NCI-H2081 treated with DMSO at 0.1 percent for 48 hours (cell line): ENCODE measurements at places on chromosomes 13 and 19.

DNA sequence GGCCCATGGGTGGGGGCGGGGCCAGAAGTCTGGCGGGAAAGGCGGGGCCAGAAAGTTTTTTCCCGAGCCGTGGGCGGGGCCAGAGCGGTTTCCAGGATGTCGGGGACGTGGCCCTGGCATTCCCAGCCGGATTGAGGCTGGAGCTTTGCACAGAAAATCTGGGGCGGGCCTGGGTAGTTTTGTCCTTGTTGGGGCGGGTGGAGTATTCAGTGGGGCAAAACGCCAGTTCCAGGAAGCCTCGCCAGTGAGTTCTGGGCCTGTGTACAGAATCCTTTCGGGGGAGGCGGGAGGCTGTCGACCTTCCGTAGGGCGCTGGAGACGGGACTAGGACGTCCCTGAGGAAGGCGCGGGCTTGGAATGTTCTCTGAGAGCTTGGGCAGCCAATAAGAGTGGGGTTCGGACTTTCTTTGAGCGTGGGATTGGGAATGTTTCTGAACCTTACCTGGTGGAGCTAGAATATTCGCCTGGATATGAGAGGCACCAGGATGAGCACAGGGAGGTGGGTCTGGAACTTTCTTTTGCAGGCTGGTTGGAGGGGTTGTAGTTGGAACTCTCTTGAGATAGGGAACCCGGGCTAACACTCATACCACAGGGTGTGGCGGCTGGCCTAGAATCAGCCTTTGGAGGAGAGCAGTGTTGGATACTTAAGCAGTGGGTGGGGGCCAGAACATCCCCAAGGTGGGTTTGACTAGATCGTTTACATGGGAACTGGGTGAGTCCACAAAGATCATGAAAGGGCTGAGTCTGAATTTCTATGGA lies 1.3 kb downstream of the CCDC9 start:
- DNase-seq: no peak

DNA sequence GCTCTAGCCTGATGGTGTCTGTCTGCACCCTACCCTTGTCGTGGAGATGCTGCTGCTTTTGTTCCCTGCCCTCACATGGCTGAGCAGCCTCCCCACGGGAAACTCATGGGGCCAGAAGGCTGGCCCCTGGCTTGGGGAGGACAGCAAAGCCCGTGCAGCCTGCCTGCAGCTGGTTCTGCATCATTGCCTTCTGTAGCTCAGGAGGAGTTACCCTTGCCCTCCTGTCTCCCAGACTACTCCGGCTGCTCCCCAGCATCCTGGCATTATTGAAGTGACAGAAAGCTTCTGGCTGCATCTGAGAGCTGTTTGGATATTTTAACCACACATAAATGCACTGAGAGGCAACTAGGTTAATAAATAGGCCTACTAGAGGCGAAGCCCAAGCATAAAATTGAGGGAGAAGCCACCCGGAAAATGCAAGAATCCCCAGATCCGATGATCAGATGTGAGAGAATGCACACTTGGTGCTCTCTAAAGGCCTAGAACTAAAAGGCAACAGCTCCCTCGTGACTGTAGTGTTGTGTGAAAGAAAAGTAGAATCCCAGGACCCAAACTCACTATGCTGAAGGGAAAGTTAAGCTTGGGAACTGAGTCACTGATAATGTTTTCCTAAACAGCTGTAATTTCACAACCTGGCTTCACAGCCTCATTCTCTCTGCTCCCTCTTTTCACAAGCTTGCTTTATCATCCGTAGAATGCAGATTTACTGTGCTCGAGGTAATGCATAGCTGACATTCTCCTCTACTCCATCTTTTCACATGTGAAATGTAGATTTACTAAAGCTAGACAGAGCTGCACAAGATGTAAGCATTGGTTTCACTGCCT lies 110.8 kb downstream of the TNFRSF19 start:
- no peak for DNase-seq

GRCh38 chr19:3556978-3557460 lies 367 bp downstream of the MFSD12 start:
- no peak for DNase-seq

DNA sequence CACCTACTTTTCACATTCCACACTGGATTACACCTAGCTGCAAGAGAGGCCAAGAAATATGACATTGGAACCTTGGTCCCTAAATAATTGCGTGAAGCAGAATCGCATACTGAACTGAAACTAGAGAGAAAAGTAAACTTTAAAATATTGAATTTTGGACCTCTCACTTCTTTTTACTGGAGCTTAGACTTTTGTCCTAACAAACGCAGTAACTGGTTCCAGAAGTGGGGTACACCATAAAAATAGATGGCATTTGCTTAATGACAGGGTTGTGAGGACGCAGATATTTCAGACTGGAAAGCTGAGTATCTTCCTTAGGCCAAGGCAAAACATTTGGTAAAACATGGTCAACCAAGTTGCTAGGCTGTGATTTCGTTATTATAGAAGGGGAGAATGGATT lies 19.2 kb upstream of the TPM4 start:
- DNase-seq: no peak

GRCh38 chr13:44352671-44353070 lies 21.0 kb upstream of the SERP2 start:
- no peak for DNase-seq

GRCh38 chr19:4393947-4394590 lies 6.3 kb downstream of the SH3GL1 start:
- DNase-seq: no peak

DNA sequence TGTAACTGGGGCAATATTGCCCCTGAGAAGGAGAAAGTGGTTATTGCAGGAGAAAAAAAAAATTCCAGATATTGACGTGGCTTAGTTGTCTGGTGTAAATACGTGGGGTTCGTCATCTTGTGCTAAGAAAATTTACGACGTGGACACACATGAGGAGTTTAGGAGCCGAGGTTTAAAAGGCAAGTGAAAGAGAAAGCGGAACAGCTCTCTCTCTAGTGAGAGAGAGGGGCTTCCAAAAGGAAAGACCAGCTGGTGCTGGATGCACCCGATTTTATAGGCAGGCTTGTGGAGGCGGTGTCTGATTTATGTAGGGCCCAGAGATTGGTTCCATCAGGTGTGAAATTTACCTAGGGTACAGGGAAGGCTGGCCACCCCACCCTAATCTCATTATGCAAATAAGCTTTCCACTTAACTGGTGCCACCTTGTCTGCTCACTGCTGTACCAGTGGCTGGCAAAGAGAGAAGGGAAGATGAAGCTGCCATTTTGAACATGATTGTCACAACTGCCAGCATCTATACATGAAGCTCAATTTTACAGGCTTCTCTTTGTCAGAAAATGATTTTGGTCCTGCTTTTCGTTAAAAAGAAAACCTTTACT lies 845.1 kb downstream of the DACH1 start:
- DNase-seq: no peak

GRCh38 chr19:40592170-40592569 lies 9.0 kb upstream of the LTBP4 start:
- DNase-seq: peak; percentile 35

DNA sequence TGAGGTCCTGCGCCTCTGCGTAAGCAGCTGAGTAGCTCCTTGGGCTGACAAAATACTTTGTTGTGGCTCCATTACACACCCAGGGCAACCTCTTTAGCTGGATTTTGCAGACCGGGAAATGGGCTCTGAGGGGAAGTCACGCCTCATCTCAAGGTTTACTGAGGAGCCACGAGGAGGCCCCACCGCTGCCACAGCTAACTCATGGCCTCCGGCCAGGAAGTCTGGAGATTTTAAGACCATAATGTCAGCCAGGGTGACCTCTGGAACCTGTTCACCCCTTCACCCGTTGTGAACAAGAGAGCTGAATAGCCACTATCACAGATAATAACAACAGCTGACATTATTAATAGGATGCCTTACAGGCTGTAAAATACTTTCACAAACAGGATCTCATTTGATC lies 351.3 kb upstream of the TMTC4 start:
- no peak for DNase-seq

DNA sequence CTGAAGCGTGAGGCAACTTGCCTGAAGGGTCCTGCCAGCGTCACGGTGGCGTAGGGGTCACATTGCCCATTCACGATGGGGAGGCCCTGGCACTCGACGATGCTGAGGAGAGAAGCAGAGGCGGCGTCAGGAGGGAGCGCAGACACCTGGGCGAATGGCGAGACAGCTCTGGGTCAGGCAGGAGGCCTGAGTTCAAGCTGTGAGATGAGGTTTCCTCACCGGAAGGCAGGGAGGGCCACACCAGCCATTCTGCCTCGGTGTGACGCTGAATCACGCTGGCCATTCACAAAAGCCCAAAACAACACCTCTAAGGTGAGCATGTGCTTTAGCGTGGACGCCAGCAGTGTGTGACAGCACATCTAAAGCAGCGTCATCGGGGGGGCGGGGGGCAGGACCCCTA lies 54.0 kb upstream of the C13orf46 start:
- no peak for DNase-seq
